ENCODE measurements at places on chromosomes 1 and 21.
A peak's percentile ranks its signal among the peaks of the same experiment; 100 is the strongest.

GRCh38 chr1:236495467-236496112, 28.2 kb upstream of the LGALS8 start:
- no peak for DNase-seq

- no peak for DNase-seq
Measured at GRCh38 chr1:208129060-208129459, 115.1 kb downstream of the PLXNA2 start.

- DNase-seq = no peak
Measured at GRCh38 chr21:39054066-39054465, 129.2 kb downstream of the PSMG1 start.

DNA sequence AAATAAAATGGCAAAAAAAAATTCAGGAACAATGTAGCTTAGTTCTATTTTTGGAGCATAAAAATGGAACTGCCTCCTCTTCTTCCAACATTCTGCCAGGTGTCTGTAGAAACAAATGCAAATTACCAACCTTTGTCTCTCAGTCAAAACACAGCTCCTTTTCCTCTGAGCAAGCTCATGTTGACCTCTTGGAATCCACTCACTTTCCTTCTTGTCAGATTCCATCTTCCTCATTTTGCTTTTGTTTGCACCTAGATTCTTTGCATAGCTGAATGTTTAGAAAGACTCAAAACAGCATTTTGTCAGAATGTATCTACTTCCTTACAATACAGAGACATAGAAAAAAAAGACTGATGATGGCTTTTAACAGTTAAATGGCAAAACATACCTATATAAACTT, 178.2 kb downstream of the ADGRL2 start:
- no peak for DNase-seq

GRCh38 chr1:32426489-32427255, 32.4 kb upstream of the BSDC1 start:
- no peak for DNase-seq

- peak; percentile 84 for DNase-seq
Measured at GRCh38 chr1:40665335-40666171, at the start of gene RIMS3. RIMS3 (minus strand) TSS chr1:40665682; CDS start chr1:40641925, 23,757 bp downstream.

All from activated naive CD4-positive, alpha-beta T cell treated with Interleukin-2 at 50 U/mL for 16 hours (primary cell).